SK-N-SH (cell line): ENCODE measurements at places on chromosomes 7 and 10. TPM values are rescaled to one million over a fixed set of nuclear protein-coding genes. Genes with fewer than 3 reads are reported as not detected.

TACC2 gene
- 5.3 and 8.8 TPM in 2 replicates for polyA plus RNA-seq

ANKRD30A gene
- not detected in 2 replicates for polyA plus RNA-seq

IL6 gene
- polyA plus RNA-seq: 13.6 and 20.5 TPM in 2 replicates

- no peak for DNase-seq
These were observed 341.6 kb upstream of the AUTS2 start for GRCh38 chr7:69256634-69257081.

- no peak for DNase-seq
These were observed 10.3 kb upstream of the WDR86 start for GRCh38 chr7:151420144-151420543.
